ENCODE measurements at places on chromosomes 1 and 21.

- no peak for DNase-seq
Measured at GRCh38 chr1:156999596-157000320, 45.8 kb downstream of the ARHGEF11 start.

DNA sequence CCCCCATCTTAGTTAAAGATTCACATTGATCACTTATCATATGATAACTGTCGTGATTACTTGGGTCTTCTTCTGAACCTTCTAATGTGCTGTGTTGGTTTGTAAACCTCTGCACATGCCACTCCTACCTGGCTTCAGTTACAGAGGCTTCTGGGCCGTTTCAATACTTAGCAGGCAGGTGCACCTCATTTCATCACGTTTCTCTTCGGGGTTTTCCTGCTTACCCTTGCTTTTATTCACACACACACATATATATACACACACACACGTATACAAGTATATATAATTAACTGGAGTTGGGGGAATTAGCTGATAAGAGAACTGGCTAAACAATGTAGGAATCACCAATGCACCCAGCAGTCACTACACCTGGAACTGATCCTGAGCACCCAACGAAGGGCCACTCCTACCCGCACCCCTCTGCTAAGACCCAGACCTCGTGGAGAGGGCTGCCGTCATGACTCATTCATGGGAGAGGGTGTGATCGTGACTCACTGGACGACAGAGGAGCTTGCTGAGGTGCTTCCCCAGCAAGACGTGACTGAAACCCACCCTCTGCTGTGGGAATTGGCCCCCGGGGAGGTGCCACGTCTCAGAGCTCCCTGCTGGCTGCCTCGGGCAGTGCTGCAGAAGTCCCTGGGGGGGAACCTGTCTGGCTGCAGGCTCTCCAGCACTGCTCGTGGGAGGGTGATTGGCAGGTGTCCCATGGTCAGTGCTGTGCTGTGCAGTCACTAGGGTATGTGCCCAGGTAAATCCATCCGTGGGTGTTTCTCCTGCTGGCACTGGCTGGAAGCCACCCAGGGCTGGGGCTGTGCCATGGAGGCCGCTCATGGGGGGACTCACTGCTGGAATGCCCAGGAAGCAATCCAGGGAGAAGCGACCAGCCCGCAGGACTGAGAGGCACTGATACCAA is 166.6 kb downstream of the DYRK1A start:
- peak; percentile 42 for DNase-seq

- DNase-seq: peak; percentile 65
Measured at GRCh38 chr1:101112051-101112780, 86.6 kb upstream of the DPH5 start.

DNA sequence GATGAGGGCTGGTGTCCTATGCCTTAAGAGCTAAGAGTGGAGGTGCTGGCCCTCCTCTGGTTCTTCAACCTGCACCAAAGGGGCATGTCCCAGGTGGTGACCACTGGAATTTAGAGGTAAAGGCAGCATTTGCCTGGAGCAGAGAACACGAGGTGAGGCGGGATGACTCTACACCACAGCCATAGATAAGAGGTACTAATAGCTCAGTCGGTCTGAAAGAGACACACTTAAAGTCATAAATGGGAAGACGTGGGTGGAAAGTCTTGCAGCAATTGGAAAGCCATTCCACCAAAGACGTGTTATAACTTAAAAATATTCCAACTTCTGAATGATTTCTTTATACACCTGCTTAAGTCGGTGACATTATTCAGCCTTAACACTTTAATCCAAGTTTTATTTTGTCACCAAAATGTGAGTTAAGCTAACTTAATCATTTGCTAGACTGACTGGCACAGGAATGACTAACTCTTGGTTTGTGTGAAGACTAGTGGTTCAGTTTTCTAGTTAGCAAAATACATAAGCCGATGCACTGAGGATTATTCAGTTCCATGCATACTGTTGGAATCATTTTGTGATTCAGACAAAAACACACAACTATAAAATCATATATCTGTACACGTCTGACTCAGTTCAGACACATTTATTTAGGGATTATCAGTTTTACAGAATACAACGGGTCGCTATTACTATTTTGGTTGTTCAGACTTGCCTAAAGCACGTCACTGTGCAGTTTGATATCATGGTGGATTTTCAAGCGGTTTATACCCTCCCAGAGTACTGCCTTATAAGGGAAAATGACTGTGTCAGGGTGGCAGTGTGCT is 4.6 kb upstream of the ETS2 start:
- no peak for DNase-seq

DNA sequence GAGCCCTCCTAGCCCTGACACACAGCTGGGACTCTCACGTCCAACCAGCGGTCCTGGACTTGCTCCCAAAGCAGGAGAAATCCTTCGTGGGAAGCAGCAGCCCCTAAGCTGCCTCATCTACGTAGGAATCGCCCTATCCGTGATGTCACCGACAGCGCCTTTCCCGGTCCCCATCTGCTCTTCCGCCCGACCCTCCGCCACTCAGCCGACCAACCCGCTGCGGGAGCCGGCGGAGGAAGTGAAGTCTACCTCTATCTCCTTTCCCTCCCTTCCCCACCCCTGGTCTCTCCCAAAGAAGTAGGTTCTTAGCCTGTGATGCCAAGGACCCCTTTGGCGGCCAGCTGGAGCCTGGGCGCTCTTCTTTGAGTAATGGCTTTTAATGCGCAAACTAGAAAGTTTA is 272.1 kb downstream of the FAM72C start:
- DNase-seq: no peak

DNA sequence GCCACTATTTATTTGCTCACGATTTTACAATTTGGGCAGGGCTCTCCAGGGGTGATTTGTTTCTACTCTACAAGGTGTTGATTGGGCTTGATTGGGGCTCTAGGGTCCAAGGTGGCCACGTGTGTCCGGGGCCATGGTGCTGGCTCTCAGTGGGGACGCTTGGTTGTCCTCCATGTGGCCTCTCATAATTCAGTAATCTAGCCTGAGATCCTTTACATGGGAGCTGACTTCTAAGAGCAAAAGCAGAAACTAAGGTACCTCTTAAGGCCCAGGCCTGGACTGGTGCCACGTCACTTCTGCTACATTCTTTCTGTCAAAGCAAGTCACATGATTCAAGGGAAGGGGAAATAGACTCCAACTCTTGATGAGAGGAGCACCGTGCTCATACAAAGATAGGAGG is 8.1 kb upstream of the PSRC1 start:
- no peak for DNase-seq

DNA sequence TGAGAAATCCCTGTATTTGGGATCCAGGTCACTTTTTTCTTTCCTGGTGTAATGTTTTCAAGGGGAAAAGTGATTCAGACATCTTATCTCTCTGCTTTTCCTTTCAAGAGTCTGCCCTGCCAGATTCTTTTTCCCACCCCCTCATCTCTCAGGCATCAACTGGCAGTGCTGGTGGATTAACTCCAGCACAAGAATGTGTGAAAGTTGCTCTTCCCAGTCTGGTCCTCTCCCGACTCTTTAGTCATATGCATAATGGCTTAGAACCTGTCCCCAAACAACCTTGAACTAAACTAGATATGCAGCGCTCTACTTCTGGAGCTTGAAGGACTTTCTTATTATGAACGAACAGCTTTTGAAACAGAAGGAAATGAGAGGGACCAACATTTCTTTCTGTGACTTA is 88.5 kb downstream of the SLC44A5 start:
- DNase-seq: no peak

GRCh38 chr1:67053535-67053784 is 488 bp downstream of the SLC35D1 start:
- no peak for DNase-seq

DNA sequence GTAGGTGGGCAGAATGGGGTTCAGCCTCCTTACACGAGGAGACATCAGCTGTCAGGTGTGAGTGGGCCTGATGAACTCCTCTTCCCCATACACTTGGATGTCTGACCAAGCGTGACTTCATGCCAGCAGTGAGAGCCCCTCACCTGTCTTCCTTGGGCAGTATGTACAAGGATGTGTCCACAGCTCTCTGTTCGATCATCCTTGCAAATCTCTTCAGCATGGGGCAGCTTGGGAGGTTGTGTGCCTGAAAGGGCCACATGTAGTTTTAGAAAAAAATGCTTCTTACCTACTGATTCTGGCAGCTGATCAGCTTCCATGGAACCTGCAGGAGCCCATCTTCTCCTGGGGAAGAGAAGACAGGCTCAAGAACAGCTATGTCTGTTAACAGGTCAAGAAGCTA is 18.0 kb downstream of the ACP6 start:
- no peak for DNase-seq

GRCh38 chr21:33325222-33326067 is 675 bp downstream of the IFNAR1 start:
- peak; percentile 81 for DNase-seq

DNA sequence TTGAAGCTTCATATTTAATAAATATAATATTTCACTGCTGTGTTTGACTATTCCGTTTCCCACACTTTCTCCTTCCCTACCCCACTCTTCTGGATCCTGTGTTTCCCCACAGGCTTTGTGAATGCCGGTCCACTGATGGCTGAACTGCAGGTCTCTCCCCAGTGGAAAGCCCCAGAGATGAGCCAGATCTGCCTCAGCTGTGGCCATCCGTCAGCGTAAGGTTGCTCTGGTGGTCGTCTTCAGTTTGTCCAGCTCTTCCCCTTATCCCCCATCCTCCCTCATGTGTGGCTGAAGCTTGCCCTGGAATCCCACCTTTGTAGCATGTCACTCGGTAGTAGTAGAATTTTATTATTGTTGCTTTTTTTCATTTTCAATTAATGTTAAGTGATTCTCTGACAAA is 11.4 kb downstream of the SMAP2 start:
- DNase-seq: no peak

DNA sequence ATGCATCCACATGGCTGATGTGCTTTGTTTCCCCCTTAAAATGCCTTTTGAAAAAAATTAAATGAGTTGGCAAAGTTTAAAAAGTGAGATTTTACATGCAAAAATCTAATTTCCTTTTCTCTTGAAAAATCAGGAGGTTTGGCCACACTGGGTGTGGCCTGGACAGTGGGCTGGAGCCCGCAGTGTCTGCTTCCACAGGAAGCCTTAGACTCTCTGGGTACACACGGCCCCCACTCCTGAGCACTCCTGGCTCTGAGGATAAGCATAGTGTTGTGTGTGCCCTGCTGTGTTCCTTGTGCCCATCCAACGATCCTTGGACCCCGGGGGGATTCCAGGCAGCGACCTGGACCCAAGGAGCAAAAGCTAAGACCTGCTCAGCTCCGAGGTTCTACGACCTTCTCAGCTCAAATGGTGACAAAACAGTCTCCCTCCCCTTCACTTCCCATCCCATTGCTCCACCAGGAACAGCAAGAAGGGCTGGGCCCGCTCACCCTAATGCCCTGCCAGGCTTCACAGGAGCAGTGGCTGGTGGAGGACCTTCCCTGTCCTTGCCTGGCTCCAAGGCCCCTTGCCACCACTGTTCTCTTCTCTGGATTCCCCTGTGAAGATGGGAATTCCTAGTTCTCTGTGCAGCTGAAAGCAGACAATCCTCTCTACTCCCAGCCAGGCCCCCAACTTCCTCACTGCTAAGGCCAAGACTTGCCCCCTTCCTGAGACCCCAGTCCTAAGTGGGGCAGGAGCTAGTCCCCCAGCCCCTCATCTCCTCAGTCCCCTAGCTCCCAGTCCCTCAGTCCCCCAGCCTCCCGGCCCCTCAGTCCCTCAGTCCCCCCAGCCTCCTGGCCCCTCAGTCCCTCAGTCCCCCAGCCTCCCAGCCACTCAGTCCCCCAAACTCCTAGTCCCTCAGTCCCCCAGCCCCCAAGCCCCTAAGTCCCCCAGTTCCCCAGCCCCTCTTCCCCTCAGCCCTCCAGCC is 395.8 kb downstream of the PTPRU start:
- no peak for DNase-seq

GRCh38 chr1:22320587-22321344 is 130.9 kb upstream of the ZBTB40 start:
- DNase-seq: no peak

DNA sequence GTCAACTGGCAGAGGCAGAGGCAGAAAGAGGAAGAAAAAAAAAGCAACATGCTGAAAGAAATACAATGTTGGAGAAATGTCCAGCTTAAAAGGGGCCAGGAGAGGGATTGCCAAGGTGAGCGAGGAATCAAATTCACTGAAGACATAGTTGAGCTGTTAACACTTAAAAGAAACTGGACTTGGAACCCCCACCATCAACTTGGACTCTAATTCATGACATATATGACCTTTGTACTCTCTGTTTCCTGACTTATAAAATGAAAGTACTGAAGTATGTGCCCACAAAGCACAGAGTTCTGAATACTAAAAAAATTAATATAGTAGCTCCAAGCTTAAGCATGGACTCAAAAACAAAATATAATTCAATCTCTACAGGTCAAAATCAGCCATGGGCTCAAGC is 16.1 kb downstream of the PRR9 start:
- DNase-seq: no peak

GRCh38 chr1:2617971-2618470 is 14.8 kb downstream of the MMEL1 start:
- DNase-seq: no peak

DNA sequence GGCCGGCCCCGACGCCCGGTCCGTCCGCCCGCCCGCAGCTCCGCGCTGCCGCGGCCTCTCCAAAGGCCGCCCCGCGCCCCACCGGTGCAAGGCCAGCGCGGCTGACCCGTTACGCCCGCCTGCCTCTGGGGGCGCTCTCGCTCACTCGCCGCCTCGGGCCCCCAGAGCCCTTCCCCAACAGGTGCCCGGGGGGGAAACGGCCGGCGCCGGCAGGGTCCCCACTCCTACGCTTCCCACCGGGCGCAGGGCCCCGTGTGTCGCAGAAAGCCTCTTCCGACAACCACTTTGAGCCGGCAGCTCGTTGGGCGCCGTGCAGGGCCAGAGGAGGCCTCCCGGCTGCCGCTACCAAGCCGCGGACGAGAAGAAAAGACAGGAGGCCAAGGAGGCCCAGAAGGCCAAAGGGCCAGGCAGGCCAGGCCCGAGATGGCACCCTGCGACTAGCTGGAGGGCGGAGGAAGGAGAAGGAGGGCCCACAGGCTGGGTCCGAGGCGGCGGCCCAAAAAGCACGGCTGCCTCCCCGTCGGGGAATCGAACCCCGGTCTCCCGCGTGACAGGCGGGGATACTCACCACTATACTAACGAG is 64.9 kb upstream of the FCGR2A start:
- peak; percentile 79 for DNase-seq

DNA sequence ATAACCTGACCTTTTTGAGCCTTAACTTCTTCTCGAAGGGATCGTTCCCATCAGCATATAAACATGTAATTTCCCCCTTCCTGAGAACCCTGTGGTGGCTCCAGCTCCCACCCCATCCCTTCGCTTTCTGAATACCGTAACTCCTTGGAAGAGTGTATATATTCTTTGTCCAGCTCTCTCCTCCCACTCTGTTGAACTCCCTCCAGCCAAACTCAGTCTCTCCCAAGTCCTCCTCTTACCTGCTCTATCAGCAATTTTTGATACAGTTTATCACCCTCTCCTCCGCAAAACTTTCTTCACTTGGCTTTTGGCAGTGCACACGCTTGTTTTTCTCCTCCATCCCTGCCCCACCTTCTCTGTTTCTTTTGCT is 109.9 kb upstream of the SLC25A33 start:
- no peak for DNase-seq

Measured in activated CD4-positive, alpha-beta T cell treated with anti-CD3 and anti-CD28 coated beads for 48 hours (primary cell).